ENCODE measurements at places on chromosomes 3 and 15.
A peak's percentile ranks its signal among the peaks of the same experiment; 100 is the strongest.

DNA sequence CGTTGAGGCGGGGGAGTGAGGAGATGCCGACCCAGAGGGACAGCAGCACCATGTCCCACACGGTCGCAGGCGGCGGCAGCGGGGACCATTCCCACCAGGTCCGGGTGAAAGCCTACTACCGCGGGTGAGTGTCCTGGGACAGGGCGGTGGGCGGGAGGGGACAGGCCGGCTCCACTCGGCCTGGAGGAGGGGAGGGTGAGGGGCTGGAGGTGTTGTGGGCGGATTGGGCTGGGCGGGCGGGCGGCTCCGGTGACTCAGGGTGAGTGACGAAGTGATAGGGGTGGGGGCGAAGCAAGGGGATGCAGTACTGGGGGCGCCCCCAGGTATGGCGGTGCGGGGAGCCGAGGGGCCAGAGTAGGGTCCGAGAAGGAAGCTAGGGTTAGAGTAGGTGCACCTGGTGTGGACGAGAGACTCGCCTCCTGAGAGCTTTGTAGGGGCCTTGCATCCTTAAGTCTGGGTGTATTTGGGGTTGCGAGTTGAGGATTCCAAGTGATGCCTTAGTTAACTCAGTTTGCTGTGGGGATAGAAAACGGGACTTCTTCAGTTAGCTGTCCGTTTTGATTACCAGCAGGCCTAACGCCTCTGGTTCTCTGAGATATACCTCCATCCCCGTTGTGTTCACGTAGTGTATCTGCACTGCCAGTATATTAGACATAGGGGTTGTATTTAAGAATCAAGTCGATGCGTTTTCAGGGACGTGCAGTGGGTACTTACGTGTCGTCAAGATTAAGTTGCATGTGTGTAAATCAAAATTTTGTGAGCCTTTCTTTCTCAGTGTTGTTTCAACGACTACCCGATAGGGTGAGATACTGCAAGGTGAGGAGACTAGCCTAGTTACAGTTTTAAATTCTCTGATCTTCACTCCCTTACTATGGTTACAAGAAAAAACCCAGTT, 670 bp downstream of the PRKCI start:
- peak; percentile 5 for DNase-seq

- peak; percentile 78 for DNase-seq
These were observed at the start of gene NME9 for GRCh38 chr3:138329127-138329983. NME9 (minus strand) TSS chr3:138329851; CDS start chr3:138329335, 516 bp downstream.

GRCh38 chr3:21624524-21624923, 126.5 kb downstream of the ZNF385D start:
- no peak for DNase-seq

- DNase-seq = no peak
These were observed 103.7 kb downstream of the MYH15 start for GRCh38 chr3:108406661-108407206.

GRCh38 chr3:3708769-3709115, 90.5 kb upstream of the LRRN1 start:
- DNase-seq = no peak

- DNase-seq = no peak
These were observed 747 bp downstream of the NSUN3 start for GRCh38 chr3:94063496-94064119.

GRCh38 chr3:28916713-28917499, 364.0 kb upstream of the RBMS3 start:
- no peak for DNase-seq

DNA sequence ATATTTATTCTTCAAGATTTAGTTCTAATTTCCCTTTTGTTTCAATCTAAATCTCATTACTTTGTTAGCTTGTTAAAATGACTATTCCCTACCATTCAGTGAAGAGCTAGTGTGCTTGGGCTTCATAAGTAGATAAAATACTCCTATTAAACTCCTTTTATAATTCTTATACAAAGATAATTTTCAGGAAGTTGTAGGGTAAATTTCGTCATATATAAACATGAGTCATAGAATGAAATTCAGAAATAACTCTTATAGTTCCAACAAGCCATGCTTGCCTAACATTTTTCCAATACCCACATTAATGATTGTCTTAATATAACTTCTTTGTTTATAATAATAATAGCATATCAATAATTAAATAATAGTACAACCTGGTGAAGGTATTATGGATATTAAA, 407.3 kb downstream of the NAALADL2 start:
- no peak for DNase-seq

Measured in stimulated activated CD8-positive, alpha-beta memory T cell treated with anti-CD3 and anti-CD28 coated beads, Interleukin-7, amount 100 ng/mL, for 1 hour (primary cell).